Stimulated activated naive CD8-positive, alpha-beta T cell treated with anti-CD3 and anti-CD28 coated beads, Interleukin-15, Interleukin-2, amounts not matched to agents 100 U/mL and 50 U/mL, for 24 hours (primary cell): ENCODE measurements at places on chromosomes 12 and 14.

- no peak for DNase-seq
Measured at GRCh38 chr12:3432176-3432742, 58.7 kb upstream of the PRMT8 start.

DNA sequence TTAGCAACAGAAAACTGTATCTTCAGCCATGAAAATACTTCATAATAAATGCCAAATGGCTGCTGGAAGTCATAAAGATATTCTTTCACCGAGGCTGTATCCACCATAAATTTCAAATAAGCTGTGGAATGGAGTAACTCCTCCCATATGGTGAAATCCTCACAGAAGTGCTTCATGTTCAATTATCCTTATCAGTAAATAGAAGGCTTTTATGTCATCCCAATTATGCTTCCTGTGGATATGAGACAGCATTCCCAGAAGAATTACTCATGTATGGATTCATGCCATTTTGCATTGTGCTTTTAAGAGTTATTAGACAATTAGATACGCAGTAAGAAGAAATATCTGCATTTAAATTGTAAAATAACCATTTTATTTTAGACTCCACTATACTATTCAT, 99.0 kb downstream of the RTN1 start:
- DNase-seq, result no peak

GRCh38 chr14:24250354-24250753, 7.9 kb upstream of the TINF2 start:
- no peak for DNase-seq

DNA sequence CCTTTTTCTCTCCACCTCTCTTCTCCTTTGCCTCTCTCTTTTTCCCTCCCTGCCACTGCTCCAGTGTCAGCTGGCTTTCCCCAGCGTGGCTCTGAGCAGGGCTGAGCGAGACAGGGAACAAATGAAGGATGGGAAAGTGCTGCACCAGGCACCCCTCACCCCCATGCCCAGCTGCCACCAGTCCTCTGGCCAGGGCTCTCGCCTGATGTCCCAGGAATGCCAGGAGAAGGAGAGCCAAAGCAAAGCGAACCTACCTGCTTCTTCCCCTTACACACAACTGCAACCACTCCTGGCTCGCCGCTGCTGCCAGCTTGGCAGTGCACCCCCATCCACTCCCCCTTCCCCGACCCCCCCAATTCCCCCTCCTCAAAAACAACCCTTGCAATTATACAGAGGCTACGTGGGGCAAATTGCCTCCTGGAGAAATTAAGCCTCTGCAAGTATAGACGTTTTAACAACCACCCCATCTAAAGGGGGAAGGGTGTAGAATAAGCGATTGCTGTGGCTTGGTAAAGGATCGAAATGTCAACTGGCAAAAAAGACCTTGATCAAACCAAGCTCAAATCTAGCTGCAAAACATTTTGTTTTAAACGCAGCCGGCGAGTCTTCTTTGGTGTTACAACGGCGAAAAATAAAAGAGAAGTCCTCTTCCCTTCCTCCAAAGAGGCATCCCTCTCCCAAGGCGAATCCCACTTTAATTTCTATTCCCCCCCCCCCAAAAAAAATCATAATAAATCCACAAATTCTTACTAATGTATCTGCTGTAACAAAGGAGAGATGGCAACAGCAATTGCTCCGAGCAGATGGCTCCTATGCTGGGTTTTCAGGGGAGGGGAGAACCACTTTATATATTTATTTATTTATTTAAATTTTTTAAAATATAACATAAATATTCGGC, 2.9 kb downstream of the BCL11B start:
- DNase-seq, result no peak

GRCh38 chr14:90511795-90512328, 115.0 kb downstream of the CALM1 start:
- no peak for DNase-seq

DNA sequence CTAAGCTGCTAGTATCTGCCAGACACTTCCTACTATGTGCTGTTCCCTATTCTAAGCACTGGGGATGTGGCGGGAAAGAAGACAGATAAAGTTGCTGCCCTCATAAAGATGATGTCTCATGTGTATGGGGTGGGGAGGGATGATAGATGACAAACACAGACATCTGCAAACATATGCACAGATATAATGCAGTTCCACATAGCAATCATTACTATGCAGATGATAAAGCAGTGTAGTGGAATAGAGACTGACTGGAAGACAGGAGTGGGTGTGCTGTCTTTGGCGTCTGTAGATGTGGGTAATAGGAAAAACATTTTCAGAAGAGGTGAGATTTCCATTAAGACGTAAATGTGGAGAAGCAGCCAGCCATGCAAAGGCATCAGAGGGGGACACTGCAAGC, 243.6 kb downstream of the DPY19L2 start:
- DNase-seq, result no peak
